ENCODE measurements at places on chromosomes 16 and 17.

DNA sequence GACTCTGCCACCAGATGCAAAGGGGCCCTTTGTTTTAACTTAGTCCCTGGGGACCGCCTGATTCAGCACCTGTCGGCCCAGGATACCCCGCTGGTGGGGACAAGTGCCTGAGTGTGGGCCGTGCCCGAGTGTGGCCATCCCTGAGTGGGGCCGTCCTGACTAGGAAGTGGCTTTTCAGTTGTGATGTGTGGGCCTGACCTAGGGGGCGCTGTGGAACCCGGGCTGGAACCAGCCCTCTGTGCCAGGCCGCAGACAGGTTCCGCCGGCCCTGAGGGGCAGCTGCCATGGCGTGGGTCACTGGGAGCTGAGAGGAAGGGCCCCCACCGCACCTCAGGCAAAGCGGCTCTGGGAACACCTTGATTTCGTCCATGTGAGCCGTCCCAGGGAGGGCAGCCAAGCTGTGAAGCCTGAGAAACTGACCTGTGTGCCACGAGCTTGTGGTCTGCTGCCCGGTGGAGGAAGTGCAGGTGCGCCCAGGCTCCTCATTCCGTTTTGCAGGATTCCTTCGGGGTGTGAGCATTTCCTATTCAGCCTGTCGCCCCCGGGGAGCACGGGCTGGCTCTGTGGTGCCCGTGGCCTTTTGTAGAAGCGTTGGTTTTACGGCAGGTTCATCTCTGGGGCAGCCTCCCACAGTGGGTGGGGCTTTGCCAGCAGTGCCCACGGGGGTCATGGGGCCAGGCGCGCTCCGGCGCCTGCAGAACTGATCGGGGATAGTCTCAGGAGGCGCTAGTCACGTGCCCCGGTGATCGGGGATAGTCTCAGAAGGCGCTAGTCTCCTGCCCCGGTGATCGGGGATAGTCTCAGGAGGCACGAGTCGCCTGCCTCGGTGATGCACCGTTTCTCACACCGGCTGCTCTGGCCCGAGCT lies 5.3 kb downstream of the RPL13 start:
- no peak for DNase-seq

GRCh38 chr16:1443403-1443973 lies 868 bp downstream of the CCDC154 start:
- no peak for DNase-seq

- no peak for DNase-seq
Observed at GRCh38 chr17:74466828-74467184, 372 bp downstream of the CD300A start.

- no peak for DNase-seq
Observed at GRCh38 chr17:76987486-76988093, 119.4 kb downstream of the MGAT5B start.

Data from cortex of kidney (tissue), 1 donor.